ENCODE measurements at places on chromosomes 4 and X.

DNA sequence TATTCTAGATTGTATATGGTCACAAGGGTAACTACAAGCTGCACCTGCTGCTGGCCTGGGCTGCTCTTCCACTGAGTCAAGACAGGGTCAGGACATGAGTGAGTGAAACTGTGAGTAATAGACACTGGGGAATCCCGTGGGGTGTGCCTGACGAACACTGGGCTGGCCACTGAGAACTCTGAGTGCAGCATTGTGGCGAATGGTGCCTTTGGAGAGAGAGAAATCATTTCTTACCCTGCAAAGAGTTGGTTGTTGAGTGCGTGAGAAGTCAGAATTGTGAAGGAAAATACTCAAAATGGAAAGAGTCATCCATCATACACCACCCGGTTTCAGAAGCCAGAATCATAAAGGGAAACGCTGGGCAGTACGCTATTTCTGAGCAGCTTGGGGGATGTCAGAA is 43.1 kb upstream of the LSM6 start:
- H3K27ac ChIP-seq = no peak overlapping the region
- peaks cover 7% of the 10 kb centered on the region for H3K27me3 ChIP-seq
- no peak overlapping the region for H3K4me3 ChIP-seq
- DNase-seq = no peak

- no peak overlapping the region for H3K4me3 ChIP-seq
- DNase-seq = no peak
- H3K4me1 ChIP-seq = no peaks in the 10 kb centered on the region
- no peak overlapping the region for H3K27ac ChIP-seq
These were observed 106.3 kb upstream of the EOLA2 start for GRCh38 chrX:150044556-150044955.

GRCh38 chrX:112851161-112851779 is 10.6 kb upstream of the AMOT start:
- peak overlapping the region; percentile 97 for H3K27ac ChIP-seq
- peaks cover 81% of the 10 kb centered on the region for H3K4me1 ChIP-seq
- peak overlapping the region; percentile 74 for H3K4me3 ChIP-seq
- no peaks in the 10 kb centered on the region for H3K27me3 ChIP-seq
- no peaks in the 10 kb centered on the region for H3K36me3 ChIP-seq

DNA sequence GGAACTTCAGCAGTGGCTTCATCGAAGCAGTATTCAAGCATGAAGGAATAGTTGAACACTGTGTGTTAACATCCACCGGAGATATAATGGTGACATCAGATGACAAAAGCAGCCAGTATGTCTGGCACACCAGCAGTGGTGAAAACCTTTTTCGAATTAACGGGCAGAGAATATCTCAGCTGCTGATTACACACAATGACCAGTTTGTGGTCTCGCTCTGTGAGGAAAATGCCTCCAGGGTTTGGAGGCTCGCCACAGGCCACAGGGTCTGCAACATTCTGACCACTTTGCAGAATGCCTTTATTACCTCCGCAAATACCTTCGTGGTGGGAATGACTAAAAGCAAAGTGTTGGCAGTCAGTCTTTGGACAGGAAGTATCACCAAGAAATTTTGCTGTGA is 201.5 kb downstream of the NWD2 start:
- H3K36me3 ChIP-seq = no peaks in the 10 kb centered on the region
- no peak overlapping the region for H3K4me3 ChIP-seq
- peaks cover 10% of the 10 kb centered on the region for H3K4me1 ChIP-seq
- H3K27ac ChIP-seq = no peak overlapping the region

DNA sequence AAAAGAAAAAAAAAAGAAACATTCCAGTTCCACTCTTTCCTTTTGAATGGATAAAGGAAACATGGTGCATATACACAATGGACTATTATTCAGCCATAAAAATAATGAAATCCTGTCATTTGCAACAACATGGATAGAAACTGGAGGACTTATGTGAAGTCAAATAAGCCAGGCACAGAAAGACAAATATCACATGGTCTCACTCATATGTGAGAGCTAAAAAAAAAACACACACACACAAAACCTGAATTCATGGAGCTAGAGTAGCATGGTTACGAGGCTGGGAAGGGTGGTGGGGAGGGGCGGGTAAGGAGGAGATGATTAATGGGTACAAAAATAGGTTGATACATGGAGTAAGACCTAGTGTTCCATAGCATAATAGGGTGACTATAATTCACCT is 22.4 kb upstream of the SH3KBP1 start:
- no peaks in the 10 kb centered on the region for H3K27me3 ChIP-seq
- no peak for DNase-seq
- H3K4me1 ChIP-seq = no peaks in the 10 kb centered on the region

- H3K36me3 ChIP-seq = no peaks in the 10 kb centered on the region
- no peak overlapping the region for H3K4me3 ChIP-seq
- H3K27me3 ChIP-seq = no peaks in the 10 kb centered on the region
- no peak for DNase-seq
- no peaks in the 10 kb centered on the region for H3K4me1 ChIP-seq
These were observed 25.6 kb downstream of the ZMAT1 start for GRCh38 chrX:101906136-101906796.

DNA sequence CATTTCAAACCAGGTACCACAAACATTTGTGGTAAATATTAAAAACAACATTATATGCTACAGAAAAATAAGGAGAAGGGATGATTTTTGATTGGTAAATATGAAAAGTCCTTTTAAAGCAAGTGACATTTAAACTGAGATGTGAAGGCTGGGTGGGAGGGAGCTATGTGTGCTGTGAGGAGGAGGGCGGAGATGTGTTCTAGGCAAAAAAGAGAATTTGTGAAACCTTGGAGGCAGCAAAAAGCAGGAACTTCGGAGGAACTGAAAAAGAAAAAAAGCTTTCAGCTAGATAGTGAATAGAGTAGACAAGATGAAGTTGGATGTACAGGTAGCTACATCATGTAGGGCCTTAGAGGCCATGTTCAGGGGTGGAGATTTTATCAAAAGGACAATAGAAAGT is 10.1 kb upstream of the ARAP2 start:
- H3K27ac ChIP-seq = no peak overlapping the region
- no peak overlapping the region for H3K4me3 ChIP-seq
- no peaks in the 10 kb centered on the region for H3K36me3 ChIP-seq
- no peak for DNase-seq
- peaks cover 3% of the 10 kb centered on the region for H3K27me3 ChIP-seq

DNA sequence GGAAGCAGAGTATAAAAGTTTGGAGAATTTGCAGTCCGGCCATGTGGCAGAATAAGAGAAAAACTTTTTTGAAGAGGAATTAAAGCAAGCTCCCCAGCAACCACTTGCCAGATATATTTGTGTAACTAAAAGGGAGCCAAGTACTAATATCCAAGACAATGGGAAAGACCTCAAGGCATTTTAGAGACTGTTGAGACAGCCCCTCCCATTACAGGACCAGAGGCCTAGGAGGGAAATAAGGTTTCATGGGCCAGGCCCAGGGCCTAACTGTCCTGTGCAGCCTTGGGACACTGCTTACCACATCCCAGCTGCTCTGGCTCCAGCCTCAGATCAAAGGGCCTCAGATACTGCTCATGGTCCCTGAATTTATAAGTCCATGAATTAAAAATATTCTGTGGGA is 659.4 kb downstream of the PCDH19 start:
- no peak overlapping the region for H3K27ac ChIP-seq
- no peak for DNase-seq
- H3K4me3 ChIP-seq = no peak overlapping the region
- H3K27me3 ChIP-seq = peaks cover 4% of the 10 kb centered on the region
- no peaks in the 10 kb centered on the region for H3K4me1 ChIP-seq

DNA sequence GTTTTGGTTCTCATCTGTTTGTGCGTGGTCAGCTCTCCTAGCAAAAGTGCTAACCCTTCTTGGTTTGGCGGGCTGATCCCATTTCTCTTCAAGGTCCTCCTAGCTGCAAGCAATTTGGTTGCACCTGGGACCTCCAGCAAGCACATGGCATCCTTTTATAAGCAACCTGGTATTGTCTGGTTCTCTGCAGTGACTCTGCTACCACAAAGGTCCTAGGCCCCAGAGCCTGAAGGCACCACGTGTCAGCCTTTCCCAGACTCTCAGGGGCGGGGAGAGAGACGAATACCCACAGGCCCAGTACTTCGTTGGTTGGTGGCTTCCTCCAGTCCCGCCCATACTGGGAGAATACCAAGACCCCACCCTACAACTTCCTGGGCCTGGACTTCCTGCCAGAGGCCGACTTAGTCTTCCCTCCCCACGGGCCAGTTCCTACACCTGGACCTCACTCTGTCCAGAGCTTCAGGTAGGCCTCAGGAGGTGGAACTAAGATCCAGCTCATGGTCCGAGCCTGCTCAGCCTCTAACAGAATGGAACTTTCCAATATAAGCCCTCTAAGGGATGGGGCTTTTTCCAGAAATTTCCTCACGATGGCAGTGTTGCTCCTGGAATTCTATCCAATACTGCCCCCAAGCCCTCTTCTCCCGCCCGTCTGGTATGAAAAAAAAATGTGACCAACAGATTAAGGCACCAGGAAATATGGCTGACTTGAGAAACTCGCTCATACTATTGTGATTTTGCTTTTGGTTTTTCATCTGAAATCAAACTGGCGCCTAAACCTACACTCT is 192.5 kb upstream of the STK26 start:
- H3K36me3 ChIP-seq = peaks cover 28% of the 10 kb centered on the region
- H3K4me1 ChIP-seq = peaks cover 50% of the 10 kb centered on the region
- peak; percentile 80 for DNase-seq
- H3K27me3 ChIP-seq = no peaks in the 10 kb centered on the region

DNA sequence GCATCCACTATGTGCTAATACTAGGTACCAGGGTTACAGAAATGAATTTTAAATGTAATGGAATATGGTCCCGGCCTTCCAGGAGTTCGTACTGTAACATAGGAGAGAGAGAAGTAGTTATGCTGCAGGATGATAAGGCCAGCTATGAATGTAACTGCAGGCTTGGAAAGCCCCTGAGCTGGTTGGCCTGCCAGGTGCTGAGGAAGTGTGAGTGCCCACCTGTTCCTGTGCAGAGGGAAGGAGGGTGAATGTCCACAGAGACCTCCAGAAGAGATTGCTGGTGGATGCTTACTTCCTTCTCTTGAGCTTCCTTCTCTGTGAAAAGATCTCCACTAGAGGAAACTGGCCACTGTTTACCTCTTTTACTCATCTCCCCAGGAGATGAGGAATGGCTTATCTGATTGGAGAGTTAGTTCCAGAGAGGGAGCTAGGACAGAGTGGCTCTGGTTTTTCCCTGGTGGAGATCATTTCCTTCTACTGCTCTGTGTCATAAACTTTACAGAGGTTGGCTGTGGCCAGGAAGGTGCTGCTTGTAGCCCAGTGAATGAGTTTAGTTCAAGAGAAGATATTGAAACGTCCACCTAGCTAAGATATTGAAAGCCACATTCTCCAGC is 114.0 kb upstream of the LNX1 start:
- no peak overlapping the region for H3K4me3 ChIP-seq
- H3K4me1 ChIP-seq = peaks cover 46% of the 10 kb centered on the region
- DNase-seq = no peak
- H3K36me3 ChIP-seq = peaks cover 8% of the 10 kb centered on the region
- H3K27me3 ChIP-seq = peaks cover 3% of the 10 kb centered on the region
- no peak overlapping the region for H3K27ac ChIP-seq

- DNase-seq = no peak
- no peak overlapping the region for H3K27ac ChIP-seq
- no peak overlapping the region for H3K4me3 ChIP-seq
- no peaks in the 10 kb centered on the region for H3K27me3 ChIP-seq
These were observed 11.6 kb downstream of the USP38 start for GRCh38 chr4:143196323-143196722.

DNA sequence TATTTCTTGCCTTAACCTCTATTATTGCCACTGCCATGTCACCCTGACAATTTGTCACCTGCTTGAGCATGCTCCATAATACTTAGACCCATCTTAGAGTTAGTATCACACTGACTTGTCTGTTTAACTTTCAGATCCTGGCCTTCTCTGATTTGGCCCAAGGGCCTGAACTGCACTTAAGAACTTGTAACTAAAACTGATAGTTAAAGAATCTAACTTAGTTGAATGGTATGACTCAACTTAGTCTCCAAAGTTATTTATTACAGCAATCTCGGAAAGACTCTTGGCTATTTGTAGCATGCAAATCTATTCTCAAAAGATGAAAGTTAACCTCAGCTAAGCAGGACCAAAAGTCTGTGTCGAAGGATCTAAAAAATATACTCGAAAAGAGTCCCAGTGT is 72.3 kb downstream of the IGSF1 start:
- H3K4me3 ChIP-seq = no peak overlapping the region
- no peak overlapping the region for H3K27ac ChIP-seq
- DNase-seq = no peak
- no peaks in the 10 kb centered on the region for H3K36me3 ChIP-seq
- H3K27me3 ChIP-seq = peaks cover 21% of the 10 kb centered on the region

GRCh38 chr4:37452952-37453280 is 208.4 kb downstream of the NWD2 start:
- H3K4me1 ChIP-seq = peaks cover 17% of the 10 kb centered on the region

DNA sequence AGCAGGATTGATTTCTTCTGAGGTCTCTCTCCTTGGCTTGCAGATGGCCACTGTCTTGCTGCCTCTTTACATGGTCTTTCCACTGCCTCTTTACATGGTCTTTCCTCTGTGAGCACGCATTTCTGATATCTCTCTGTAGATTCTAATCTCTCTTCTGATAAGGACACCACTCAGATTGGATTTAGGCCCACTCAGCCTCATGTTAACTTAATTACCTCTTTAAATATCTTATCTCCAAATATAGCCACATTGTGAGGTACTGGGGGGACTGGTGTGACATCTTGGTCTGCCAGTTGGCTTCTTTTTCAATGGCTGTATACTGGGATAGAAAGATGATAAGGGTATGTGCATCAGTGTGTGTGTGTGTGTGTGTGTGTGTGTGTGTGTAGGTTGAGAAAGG is 153.7 kb downstream of the AWAT2 start:
- H3K4me1 ChIP-seq = no peaks in the 10 kb centered on the region

DNA sequence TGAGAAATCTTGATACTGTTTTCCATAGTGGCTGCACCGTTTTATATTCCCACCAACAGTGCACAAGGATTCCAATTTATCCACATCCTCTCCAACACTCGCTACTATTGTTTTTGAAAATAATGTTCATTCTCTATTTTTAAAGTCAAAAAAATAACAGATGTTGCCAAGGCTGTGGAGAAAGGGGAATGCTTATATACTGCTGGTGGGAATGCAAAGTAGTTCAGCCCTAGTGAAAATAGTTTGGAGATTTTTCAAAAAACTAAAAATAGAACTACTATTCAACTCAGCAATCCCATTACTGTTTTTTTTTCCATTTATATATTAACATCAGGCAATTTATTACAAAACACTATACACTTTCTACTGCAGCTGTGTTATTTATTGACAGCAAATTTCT is 208.7 kb downstream of the CBLL2 start:
- no peak for DNase-seq
- no peak overlapping the region for H3K27ac ChIP-seq
- H3K27me3 ChIP-seq = peaks cover 2% of the 10 kb centered on the region
- H3K4me1 ChIP-seq = no peaks in the 10 kb centered on the region
- H3K36me3 ChIP-seq = peaks cover 11% of the 10 kb centered on the region
- H3K4me3 ChIP-seq = no peak overlapping the region

GRCh38 chr4:79917246-79917645 is 155.8 kb downstream of the ANTXR2 start:
- H3K27ac ChIP-seq = no peak overlapping the region
- peak; percentile 24 for DNase-seq
- no peak overlapping the region for H3K4me3 ChIP-seq
- peaks cover 7% of the 10 kb centered on the region for H3K4me1 ChIP-seq
- H3K36me3 ChIP-seq = peaks cover 22% of the 10 kb centered on the region
- no peaks in the 10 kb centered on the region for H3K27me3 ChIP-seq

GRCh38 chr4:76873495-76873894 is 24.4 kb downstream of the SOWAHB start:
- H3K4me1 ChIP-seq = peaks cover 17% of the 10 kb centered on the region
- no peak for DNase-seq

All from nephron progenitor cell (in vitro differentiated cells).